ENCODE measurements at places on chromosomes 12 and 14.

GRCh38 chr14:93113678-93114067, 2.1 kb downstream of the ITPK1 start:
- DNase-seq = no peak

DNA sequence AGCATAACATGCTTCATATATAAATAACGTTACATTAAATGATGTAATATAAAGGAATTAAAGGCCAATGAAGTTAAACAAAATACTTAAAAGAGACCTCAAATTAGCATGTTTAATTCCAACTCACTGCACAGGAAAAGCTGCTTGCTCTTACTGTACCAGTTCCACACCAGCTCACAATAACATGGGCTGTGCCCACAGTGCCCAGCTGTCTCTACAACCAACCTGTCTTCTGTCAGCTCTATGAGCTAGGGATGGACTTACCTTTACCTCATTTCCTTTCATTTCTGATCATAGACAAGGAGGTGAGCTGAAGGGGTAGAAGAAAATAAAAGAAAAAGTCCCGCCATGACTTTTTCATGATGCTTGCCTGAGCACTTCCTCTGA, 64.8 kb downstream of the NKX2-1 start:
- no peak for DNase-seq

DNA sequence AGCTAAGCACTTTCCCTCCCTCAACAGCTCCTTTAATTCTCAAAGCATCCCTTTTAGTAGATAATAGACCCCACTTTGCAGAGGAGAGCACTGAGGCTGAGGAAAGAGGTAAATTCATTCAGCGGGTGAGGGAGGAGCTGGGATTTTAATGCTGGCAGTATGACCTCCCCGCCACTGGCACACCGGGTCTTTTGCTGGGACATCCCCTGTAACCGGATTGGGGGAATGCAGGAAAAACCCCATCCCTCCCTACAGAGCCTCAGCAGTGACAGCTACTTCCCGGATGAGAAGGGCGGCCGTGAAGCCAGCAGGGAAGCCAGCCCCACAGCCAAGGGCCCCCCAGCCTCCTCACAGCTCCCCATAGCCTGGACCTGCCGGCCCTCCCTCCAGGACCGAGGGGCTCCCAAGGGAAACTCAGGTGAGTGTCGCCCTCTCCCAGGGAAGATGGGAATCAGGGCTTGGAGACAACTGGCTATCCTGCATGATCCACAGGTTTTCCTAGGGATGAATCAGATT, 12.1 kb downstream of the ZBTB39 start:
- no peak for DNase-seq

GRCh38 chr14:54889919-54890318, 12.7 kb downstream of the GCH1 start:
- no peak for DNase-seq

GRCh38 chr12:114588061-114588460, 95.9 kb downstream of the TBX3 start:
- DNase-seq = no peak

DNA sequence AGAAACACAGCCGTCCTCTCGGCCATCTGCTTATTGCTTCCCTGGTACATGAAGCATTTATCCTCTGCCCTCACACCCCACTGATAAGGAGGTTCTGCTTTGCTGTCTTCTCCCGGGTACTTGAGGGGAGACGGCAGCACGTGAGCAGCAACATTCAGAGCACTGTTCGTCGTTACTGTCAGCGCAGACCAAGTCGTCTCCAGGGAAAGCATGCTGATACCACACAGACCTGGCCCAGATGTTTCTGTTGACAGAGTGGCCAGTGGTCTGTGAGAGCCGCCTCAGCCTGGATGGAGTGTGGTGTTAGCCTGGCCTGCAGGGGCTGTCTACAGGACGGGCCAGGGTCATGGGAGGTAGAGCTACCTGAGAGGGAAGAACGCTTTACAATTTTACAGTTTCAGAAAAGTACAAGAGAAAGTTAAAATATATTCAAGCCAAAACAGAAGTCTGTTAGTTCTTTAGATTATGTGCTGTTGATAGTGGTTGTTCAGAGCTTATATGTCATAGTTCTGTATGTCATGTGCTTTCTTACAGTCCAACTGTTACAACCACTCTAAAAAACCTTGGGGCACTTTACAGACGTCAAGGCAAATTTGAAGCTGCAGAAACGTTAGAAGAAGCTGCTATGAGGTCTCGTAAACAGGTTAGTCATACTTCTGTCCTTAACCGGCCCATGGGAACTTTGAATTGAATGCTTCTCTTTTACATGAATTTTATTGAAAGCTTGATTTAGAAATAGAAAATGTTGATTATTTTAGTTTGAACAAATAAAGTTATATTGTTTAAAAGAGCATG, 38.2 kb downstream of the XRCC3 start:
- no peak for DNase-seq

- no peak for DNase-seq
These were observed 18.9 kb downstream of the KIF26A start for GRCh38 chr14:104157016-104157928.

GRCh38 chr12:47835831-47836155, 16.1 kb upstream of the HDAC7 start:
- no peak for DNase-seq

DNA sequence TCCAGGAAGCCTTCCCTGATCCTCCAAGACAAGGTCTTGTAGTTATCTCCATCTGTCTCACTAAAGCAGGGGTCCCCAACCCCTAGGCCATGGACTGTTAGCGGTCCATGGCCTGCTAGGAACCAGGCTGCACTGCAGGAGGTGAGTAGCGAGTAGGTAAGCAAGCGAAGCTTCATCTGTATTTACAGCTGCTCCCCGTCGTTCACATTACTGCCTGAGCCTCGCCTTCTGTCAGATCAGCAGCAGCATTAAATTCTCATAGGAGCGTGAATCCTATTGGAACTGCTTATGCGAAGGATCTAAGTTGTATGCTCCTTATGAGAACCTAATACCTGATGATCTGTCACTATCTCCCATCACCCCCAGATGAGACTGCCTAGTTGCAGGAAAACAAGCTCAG, 12.4 kb upstream of the NFYB start:
- DNase-seq = no peak

- no peak for DNase-seq
These were observed 33.3 kb upstream of the INF2 start for GRCh38 chr14:104656014-104656714.

DNA sequence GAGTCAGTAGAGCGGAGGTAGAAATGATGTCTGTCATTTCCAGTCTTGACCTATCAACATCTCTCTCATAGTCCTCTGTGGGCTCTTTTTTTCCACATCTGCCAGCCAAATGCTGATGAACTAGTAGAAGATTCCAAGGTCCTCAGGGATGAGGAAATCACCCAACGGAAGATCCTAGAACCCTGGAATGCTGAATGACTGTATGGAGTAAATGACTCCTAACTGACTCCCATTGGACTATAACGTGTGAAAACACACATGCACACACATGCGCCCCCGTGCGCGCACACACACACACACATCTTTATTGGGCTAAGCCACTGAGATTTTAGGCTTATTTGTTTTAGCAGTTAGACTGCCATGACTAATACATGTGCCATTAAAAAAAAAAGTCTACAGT, 159.2 kb downstream of the MYRFL start:
- no peak for DNase-seq

- no peak for DNase-seq
These were observed 56.1 kb downstream of the LMNTD1 start for GRCh38 chr12:25497021-25497420.

DNA sequence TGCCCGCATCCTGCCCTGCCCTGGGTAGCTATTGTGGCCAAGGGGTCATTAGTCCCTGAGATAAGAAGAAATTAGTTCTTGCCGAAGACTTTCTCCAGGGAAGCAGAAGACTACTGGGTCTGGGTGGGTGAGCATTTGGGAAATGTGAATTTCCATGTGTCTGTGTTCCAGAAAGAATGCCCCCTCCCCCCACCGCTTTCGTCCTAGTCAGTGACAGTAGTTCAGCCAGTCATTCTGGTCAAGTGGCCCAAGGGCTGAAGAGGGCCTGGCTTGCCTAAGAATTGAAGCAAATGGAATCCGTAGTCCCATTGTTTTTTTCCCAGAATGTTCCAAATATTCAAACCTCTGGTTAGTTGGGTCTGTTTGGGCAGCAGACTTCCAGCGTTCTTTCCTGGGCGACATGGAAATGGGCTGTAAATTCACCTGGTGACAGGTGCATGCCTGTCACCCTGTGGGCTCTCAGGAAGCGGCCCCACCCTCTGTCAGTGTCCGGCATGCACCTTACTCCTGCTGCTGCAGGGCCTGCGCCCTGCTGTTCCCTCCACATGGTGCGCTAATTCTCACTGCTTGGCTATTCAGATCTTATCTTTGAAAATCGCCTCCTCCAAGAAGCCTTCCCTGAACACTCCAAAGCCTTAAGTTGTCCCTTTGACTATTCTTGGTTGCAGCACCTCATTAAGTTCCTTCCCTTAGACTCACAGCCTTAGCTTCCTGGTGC, 1.4 kb upstream of the RFLNA start:
- no peak for DNase-seq

DNA sequence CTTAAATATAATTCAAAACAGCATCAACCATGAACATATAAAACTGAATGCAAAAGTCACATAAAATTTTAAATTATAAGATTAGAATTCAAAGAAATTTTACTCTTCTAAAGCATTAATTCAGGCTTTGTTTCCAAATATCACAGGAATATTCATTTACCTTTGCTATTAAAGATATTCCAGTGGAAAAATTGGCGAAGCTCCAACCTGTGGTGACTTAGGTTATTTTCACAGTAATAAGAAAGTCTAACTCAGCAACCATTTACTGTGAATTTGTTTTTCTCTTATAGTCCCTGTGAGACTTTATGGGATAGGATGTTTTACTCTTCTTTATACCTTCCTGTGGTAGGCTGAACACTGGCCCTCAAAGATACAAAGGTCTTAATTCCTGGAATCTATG, 3.2 kb downstream of the WDR89 start:
- no peak for DNase-seq

DNA sequence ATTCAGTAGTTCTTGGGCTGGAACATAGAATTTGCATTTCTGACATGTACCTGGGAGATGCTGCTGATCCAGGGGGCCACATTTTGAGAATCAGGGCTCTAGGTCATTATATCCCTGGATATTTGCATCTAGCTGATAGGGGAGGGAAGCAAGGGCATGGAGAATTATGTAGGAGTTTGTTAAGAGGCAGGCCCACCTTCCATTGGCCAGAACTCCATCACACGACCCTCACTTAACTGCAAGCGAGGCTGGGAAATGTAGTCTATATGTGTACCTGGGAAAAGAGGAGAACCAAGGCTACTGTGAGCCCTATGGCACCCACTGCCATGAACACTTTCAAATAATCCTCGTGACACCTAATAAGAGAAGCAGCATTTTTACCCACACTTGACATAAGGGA, 657.6 kb downstream of the MED13L start:
- DNase-seq = no peak

- DNase-seq = no peak
These were observed 23.7 kb downstream of the GSTZ1 start for GRCh38 chr14:77344377-77344996.

DNA sequence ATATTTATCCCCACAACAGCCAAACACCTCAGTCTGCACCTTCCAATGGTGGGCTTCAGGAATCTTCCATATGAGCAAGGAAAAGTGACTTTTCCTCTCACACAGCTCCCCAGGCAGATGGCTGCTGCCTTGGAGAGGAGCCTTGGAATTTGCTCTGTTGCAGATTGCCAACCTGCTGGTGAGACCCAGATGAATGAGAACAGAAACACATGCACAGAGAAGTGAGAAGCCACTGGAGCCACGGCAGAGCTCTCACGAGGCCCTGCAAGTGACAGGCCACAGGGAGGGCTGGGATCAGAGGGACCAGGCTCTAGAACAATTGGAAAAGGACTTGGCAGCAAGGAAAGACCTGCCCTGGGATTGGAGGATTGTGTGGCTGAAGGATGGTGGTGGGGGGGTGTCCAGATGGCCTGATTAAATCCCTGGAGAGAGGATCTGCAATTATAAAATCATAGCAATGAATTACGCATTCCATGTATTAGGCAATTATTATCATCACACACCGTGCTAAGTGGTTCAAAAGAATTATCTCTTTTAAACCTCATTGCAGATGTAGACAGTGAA, 84.9 kb upstream of the PWP1 start:
- no peak for DNase-seq

DNA sequence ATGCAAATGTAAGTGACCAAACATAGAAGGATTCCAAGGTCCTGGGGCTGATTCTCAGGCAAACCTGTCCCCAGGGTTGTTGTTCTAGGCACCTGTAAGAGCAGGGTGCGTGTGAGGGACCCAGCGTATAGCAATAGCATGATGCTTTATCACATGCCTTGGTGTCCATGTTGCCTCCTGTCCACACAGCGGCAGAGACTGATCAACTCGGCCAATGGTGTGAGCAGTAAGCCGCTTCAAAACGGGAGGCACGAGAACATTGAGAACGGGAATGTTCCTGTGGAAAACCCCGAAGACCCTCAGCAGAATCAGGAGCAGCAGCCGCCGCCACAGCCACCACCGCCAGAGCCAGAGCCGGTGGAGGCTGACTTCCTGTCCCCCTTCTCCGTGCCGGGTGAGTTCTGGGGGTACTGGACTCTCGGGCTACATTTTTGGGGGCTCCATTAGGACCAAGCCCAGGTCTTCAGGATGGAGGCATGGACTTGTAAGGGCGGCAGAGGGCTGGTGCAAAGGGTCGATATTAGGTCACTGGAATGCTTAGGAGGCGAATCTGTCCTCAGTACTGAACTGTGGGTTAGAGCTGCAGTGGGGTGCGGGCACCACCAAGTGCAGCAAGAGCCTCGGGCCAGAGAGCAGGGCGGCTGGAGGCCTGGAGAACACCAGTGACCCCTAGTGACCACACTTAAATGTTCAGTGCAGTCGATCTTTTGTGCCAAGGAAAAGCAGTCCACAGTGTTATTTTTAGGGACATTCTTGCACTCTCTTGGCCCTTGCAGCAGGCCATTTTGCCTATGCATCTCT, 57.2 kb upstream of the RIN3 start:
- no peak for DNase-seq

DNA sequence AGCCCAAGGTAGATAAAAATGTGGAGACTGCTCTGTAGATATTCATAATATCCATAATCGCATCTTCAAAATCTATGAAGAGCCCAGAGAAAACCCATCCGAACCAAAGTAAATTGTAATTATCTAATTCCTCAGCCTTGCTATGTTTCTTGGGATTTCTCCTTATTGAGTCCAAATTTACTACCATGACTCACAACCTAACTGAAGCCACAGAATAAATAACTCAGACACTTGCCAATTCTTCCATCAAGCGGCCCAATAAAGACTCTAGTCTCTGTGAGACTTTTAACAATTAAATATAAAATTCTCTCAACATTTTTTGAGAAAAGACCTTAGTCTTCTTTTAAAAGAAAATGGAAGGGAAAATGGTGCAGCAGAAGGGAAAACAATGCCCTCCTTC, 409.8 kb downstream of the DAD1 start:
- DNase-seq = no peak

DNA sequence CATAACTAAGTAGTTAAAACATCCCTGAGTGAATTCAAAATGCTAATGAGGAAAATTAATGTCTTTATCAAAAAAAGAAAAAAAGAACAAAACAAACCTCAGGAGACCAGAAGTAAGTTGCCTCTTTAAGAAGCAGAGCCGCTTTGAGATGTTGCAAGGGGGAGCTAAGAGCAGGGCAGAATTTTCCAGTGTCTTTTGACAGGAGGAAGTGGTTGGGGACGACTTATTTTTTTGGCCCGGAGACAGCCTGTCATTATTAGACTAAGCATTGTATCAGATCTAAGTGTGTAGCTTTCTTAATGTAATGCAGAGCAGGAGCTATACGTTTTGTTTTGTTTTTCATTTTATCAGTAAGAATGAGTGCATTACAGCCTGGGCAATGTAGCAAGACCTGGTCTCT, 206.6 kb downstream of the CACNA1C start:
- no peak for DNase-seq

Data from stimulated activated CD4-positive, alpha-beta T cell treated with anti-CD3 and anti-CD28 coated beads, Interleukin-12 subunit alpha, Interleukin-12 subunit beta, amount 100 ng/mL, for 48 hours (primary cell).